Stimulated activated naive B cell treated with anti-CD40 and anti-IgM and Interleukin-4, amounts not matched to agents 10 μg/mL and 1 μg/mL and 100 μg/mL, for 72 hours (primary cell): ENCODE measurements at places on chromosomes 7 and 10.

DNA sequence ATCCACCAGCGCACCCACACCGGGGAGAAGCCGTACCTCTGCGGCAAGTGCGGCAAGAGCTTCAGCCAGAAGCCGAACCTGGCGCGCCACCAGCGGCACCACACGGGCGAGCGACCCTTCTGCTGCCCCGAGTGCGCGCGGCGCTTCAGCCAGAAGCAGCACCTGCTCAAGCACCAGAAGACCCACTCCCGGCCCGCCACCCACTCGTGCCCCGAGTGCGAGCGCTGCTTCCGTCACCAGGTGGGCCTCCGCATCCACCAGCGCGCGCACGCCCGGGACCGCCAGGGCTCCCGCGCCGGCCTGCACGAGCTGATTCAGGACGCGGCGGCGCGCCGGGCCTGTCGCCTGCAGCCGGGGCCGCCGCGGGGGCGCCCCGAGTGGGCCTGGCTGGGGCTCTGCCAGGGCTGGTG, 17.7 kb downstream of the ZNF775 start:
- H3K36me3 ChIP-seq: peaks cover 26% of the 10 kb centered on the region
- H3K4me1 ChIP-seq: peaks cover 27% of the 10 kb centered on the region
- H3K4me3 ChIP-seq: no peak overlapping the region
- no peak overlapping the region for H3K27ac ChIP-seq
- H3K27me3 ChIP-seq: no peaks in the 10 kb centered on the region
- no peak for DNase-seq

DNA sequence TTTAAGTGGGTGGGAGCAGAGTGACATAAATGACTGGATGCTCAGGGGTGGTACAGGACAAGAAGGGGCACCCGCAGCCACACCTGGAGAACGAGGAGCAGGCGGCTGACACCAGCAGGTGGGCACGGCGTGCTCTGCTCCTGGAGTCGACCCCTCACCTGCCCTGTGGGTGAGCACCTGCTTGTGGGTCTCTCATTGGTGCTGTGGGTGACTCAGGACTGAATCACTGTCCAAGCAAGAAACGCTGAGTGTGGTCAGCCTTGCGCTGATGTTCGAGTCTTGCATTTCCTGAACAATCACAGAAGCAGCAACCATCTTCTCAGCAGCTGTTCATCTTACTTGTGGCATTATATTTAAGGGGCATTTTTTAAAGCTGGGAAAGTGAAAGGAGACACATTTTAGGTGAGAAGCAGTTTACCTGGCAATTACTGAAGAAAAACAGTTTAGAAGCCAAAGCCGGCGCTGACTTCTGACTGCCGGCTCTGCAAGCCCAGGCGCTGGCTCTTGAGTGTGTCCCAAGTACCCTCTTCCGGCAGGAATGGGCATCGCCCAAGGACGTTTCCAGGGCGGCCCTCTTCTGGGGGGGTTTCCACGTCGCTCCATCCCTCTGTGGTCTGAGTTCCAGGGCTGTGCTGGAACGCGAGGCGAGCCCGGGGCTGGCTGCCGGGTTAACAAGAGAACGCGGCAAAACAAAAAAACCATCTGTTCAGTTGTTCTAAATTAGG, 145.2 kb upstream of the PFKP start:
- H3K27ac ChIP-seq: no peak overlapping the region
- no peak for DNase-seq
- peaks cover 38% of the 10 kb centered on the region for H3K27me3 ChIP-seq
- H3K4me1 ChIP-seq: peaks cover 12% of the 10 kb centered on the region

DNA sequence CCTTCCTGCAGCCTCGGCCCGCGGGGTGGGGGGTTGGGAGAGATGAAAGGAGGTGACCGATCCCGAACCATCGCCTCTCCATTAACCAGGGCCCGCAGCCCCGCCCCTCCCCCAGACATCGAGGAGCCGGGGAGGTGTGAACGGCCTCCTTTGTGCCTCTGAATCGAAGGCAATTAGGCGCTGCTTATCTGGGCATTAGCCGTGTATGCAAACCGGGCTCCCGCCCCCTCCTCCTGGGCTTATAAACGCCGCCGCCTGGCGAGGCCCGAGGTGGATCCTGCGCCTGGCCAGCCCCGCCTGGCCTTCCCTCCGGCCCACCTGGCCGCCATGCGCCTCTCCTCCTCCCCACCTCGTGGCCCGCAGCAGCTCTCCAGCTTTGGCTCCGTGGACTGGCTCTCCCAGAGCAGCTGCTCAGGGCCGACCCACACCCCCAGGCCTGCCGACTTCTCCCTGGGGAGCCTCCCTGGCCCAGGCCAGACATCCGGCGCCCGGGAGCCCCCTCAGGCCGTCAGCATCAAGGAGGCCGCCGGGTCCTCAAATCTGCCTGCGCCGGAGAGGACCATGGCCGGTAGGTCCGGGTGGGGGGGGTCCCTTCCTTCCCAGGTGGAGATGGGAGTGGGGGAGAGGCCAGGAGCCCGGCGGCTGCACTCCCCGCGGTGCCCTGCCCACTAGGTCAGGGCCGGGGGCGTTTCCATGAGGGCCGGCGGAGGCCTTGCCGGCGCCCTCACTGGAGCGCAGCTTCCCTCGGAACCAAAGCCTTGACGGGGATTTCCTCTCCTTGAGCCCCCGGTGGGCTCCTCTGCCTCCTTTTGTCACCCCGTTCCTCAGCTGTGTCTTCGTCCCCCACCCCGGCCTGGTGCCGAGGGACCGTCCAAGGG, at the start of gene VENTX:
Gene VENTX (plus strand): TSS at position 268 of the 878 bp plus-strand sequence. CDS start 60 bp downstream, at position 328.
- H3K36me3 ChIP-seq: no peaks in the 10 kb centered on the region
- H3K27me3 ChIP-seq: peaks cover 25% of the 10 kb centered on the region
- DNase-seq: no peak
- peak within 1 kb of the TSS; percentile 47 for H3K27ac ChIP-seq

- no peak overlapping the region for H3K27ac ChIP-seq
- peaks cover 10% of the 10 kb centered on the region for H3K27me3 ChIP-seq
- H3K4me1 ChIP-seq: peaks cover 4% of the 10 kb centered on the region
- H3K4me3 ChIP-seq: no peak overlapping the region
- DNase-seq: no peak
These were observed 37.7 kb upstream of the LRGUK start for GRCh38 chr7:134089446-134089845.

DNA sequence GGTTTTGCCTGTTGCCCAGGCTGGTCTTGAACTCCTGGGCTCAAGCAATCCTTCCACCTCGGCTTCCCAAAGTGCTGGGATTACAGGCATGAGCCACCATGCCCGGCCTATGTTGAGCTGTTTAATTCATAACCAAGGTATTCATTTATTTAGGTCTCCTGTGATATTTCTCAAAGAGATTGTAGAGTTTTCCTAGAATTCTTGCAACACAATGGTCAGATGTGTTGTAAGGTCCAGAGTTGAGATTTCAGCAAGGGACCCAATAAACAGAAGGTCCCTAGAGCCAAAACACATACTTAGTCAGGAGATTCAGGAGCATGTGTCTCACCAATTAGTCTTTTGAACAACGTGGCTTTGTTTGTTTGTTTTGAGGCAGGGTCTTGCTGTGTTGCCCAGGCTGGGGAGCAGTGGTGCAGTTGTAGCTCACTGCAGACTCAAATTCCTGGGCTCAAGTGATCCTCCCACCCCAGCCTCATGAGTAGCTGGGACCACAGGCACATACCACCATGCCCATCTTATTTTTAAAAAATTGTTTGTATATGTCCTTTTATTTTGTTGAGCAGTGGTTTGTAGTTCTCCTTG, 321.3 kb upstream of the GALNT17 start:
- no peak for DNase-seq
- H3K27me3 ChIP-seq: peaks cover 7% of the 10 kb centered on the region
- no peak overlapping the region for H3K4me3 ChIP-seq
- H3K36me3 ChIP-seq: peaks cover 2% of the 10 kb centered on the region
- H3K27ac ChIP-seq: no peak overlapping the region
